Left renal cortex interstitium (tissue), 4 donors: ENCODE measurements at places on chromosomes 1 and 21. TPM values are rescaled to one million over a fixed set of nuclear protein-coding genes. Genes with fewer than 3 reads are reported as not detected.

The FBXO28 gene
- polyA plus RNA-seq: 33.3 TPM

The TFF2 gene
- not detected for polyA plus RNA-seq

The SAMD13 gene
- 5.7 TPM for polyA plus RNA-seq

The CLCA4 gene
- not detected for polyA plus RNA-seq

The KRTAP11-1 gene
- polyA plus RNA-seq: not detected

The ATF3 gene
- polyA plus RNA-seq: 12.6 TPM

The NBPF6 gene
- polyA plus RNA-seq: not detected

The TRNAU1AP gene
- 22.0 TPM for polyA plus RNA-seq
